ENCODE measurements at places on chromosomes 12 and 14.
A peak's percentile ranks its signal among the peaks of the same experiment; 100 is the strongest.

DNA sequence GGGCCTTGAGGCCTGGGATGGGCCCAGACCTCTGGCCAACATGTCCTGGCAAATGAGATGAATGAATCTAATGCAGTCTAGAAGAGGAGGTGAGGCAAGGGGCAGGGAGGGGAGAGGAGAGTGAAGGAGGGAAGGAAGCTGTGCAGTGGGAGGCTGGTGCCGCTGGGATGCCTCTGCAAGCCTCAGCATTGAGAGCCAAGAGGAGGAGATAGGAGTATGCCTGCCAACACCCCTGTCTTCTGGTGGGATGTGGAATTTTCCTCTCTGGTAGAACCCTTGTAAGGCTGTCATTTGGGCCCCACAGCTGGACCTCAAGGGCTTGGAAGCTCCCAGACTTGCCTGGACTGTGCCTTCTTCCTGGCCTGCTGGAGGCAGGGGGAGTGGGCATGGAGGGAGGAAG is 21.9 kb downstream of the KRT80 start:
- no peak for DNase-seq

DNA sequence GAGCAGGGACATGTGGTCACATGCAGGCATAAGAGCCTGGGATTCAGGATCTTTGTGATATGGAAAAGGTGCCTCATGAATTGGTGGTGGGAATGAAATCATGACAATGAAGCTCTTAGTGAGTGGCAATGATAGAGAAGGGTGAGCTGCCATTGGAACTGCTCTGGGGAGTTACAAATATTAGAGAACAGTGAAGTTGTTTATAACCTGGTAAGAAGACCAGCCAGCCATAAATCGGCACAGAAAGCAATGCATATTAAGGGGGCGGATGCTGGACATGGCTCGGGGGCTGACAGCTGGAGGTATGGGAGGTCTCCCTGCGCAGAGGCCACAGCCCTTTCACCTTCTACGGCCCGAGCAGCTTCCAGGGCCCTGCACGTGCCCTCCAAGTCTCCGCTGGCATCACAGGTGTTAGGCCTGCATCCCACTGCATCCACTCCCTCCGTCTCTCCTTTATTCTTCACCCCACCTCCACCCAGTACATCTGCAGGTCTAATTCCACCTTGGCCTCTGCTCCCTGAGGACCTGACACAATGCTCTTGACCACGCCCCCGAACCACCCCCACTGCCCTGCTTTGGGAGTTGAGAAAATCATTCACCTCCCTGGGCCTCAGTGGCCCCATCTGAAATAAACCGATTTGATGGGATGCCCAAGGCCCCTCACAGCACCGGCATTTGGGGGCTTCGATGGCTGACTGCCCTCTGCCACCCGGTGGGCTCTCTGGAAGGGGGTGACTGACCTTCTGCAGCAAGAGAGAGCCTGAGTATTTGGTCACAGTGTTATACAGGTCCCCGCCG is 4.1 kb downstream of the CACNA2D4 start:
- no peak for DNase-seq

DNA sequence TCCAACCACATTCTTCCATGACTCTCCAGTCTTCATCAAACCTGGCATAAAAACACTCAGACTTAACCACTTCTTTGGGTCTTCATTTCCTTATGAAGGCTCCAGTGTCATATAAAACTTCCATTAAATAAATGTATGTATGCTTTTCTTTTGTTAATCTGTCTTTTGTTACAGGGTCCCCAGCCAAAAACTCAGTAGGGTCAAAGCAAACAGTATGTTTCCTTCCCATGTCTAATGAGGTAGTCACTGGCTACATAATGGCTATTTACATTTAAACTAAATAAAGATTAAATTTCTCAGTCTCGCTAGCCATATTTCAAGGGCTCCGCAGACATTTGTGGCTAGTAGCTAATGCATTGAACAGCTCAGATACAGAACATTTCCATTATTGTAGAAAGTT is 40.1 kb upstream of the STAB2 start:
- no peak for DNase-seq

DNA sequence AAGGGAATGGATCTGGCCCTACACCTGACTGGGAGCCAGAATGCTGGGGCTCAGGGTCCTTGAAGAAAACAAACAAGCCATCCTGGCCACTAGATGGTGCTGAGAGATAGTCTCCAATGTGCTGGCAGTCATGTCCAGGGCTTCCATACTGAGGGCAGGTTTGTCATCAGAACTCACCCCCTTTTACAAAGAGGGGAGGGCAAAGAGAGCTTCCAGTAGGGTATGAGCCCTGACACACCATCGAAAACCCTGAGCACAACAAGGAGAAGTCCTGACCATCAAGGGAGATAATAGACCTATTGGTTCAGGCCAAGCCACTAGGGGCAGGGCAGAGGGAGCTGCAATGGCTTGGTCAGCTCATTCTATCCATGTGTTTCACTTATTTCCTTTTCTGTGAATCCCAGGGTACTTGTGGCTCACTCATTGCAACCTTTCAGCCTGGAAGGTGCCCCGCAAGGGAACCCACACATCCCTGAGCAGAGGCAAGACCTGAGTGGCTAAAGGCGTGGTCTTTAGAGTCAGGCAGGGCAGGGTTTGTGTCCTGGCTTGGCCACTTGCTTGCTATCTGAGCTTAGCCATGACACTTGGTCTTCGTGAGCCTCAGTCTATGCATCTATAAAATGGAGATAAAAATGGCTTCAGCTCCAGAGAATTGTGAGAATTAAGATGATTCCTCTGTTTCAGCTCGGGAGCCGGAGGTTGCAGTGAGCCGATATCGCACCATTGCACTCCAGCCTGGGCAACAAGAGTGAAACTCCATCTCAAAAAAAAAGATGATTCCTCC is 6.2 kb upstream of the PLEKHH1 start:
- DNase-seq, result peak; percentile 10

DNA sequence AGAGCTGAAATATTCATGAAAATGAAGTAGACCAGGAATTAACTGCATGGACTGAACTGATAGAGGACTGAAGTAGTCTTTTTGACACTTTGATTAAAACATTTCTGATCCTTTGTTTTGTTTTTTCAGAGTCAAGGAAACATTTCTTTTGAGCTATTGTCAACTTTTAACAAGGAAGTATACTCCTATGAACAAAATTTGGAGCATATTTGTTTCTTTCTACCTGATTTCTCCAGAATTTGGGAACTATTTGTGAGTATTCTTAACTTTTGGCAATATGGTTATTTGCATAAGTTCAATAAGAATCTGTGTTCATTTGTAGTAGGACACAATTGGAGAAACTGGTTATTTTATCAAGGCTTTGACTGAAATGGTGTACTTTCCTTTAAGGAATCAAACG is 71.3 kb upstream of the HECTD1 start:
- no peak for DNase-seq

DNA sequence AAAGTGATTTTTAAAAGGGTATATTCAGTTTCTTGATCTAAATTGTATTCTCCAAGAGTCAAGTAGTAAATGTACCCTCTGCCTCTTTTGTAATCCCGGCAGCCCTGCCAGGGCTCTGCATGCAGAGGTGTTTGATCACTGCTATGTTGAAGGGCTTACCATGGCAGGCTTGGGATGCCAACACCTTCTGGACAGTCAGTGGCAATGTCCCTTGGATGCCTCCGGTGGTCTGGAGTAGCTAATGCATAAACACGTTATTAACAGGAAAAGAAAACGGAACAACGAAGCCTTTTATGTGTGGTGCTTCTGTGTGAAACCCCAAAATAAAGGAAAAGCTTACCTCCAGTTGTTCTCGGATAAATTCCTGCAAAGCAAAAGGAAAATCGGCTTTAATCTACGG is 19.9 kb downstream of the EIF2B2 start:
- no peak for DNase-seq

DNA sequence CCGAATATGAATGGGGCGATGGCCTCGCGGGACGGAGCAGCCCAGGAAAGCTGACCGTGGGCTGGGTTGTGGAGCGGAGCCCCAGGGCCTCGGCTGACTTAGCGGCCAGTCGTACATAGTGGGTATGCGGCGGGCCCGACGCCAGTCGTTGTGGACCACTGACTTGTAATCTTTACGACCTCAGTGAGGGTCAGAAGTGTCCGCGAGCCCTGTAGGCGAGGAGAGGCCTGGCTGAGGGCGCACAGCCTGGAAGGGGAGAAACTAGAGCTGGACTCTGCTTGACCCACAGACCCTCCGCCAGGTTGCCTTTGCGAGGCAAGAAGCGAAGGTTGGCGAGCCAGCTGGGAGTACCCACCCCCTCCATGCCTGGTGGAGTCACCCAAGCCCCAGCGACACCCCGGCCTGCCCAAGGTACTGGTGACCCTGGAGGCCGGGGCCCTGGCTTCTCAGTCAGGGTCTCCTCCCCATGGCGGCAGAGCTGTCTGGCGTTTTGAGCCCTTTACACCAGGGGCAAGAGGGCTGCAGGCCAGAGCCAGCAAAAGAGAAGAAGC is 15.6 kb upstream of the DYNC1H1 start:
- peak; percentile 28 for DNase-seq

DNA sequence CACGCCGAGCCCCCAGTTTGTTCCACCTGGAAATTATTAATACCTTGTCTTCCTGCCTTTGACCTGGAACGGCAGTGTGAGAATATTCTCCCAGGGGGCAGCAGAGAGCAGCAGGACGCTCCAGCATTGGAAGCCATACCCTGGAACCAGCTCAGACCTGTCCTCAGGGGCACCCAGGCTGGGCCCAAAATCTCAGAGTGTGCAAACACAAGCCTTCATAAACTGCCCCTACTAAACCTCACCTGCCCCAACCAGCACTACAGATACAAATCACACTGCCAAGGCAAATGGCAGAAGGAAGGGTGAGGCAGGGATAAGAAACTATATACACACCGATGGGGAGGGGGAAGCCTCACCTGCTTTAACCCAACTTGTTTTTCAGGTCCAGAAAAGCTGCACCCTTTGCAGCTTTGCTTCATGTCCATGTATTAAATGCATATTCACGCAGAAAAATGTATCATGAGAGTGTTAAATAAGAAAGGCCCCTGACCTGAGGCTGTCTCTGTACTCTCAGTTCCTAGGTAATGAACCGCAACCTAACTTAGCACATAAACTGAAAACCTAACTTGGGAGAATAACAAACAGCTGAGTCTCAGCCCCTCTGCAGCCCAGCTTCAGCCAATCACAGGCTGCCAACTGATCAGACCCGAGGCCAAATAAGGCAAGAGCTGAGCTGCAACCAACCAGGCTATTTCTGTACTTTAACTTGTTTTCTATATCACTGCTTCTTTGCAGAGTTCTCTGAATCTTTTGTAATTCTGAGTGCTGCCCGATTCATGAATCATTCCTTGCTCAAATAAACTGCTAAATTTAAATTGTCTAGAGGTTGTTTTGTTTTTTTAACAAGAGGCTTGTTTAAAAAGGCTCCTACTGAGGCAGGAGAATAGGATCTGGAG is 130.1 kb downstream of the SPTSSA start:
- DNase-seq, result peak; percentile 47

DNA sequence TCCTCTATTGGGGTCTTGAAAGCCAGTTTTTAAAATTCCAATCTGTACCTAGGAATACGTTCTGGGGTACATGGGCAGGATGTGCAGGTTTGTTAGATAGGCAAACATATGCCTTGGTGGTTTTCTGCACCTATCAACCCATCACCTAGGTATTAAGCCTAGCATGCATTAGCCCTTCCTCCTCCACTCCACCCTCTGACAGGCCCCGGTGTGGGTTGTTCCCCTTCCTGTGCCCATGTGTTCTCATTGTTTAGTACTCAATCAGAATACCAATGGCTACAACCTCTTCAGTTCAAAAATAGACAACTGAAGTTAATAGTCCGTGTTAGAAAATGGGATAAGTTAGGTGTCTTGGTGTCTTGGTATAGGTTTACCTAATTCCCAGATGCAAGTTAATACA is 3.4 kb downstream of the NTS start:
- no peak for DNase-seq

- DNase-seq, result no peak
Measured at GRCh38 chr12:52380271-52380694, 5.2 kb downstream of the KRT84 start.

DNA sequence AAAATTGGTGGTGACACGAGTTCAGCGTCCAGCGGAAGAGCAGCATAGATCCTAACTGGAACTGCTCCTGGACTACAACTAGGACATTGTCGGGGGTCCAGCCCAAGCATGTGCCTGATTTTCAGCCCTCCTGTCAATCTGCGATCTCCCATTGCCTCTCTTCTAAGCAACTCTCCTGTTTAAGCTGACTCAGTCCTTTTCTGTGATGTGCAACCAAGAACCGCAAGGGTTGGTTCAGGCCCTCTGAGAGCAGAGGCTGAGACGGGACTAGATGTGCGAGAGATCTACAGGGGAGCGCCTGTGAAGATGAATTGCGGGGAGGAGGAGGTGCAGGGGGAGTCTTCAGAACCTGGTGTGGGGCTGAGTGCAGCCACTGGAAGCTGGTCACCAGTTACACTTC is 3.7 kb upstream of the PAPLN start:
- no peak for DNase-seq

- DNase-seq, result no peak
Measured at GRCh38 chr12:68587448-68587873, 23.2 kb upstream of the RAP1B start.

DNA sequence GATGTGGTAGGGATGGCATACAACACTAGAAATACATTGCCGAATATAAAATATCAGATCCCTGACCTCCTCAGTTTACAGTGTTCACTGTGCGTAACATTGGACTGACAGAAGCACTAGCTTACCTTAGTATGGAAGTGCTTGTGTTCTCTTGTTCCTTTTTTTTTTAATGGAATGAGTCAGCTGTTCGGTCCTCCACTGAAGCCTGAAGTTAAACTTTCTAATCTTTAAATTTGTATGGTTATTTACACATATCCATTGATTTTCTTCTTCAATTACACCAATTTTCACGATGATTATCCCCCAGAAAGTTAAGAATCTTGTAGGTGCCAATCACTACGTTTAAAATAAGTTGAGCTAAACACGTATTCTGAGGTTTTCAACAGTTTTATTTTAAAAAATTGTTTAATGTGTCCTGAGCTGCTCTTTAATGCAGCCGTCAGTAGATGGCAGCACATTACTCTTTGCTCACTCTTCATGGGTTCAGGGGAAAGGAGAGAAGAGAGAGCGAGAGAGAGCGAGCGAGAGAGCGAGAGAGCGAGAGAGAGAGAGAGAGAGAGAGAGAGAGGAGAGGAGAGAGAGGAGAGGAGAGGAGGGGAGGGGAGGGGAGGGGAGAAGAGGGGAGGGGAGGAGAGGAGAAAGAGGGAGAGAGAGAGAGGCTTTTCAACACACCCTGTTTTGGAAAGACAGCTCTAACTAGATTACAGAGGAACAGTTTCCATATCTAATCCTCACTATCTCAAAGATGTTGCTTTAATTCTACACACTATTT is 134.7 kb upstream of the SCAF11 start:
- DNase-seq, result peak; percentile 54

GRCh38 chr12:88111074-88111652 is 30.7 kb downstream of the CEP290 start:
- peak; percentile 2 for DNase-seq

GRCh38 chr12:6466184-6466573 is 4.3 kb downstream of the VAMP1 start:
- DNase-seq, result no peak

Data from GM06990 (cell line).